ENCODE measurements at places on chromosomes 16 and 17. TPM values are rescaled to one million over a fixed set of nuclear protein-coding genes. Genes with fewer than 3 reads are reported as not detected.

The EVI2A gene
- total RNA-seq: 4.5 TPM

The ACSM3 gene
- total RNA-seq: 0.58 TPM

The TNFRSF13B gene
- total RNA-seq: not detected

The CD300A gene
- under 0.01 TPM for total RNA-seq

The SLC5A2 gene
- under 0.01 TPM for total RNA-seq

The KIF2B gene
- total RNA-seq: not detected

The RNPS1 gene
- 117 TPM for total RNA-seq

The KRTAP2-1 gene
- total RNA-seq: not detected

The EVPL gene
- total RNA-seq: under 0.01 TPM

The COG7 gene
- total RNA-seq: 14.8 TPM

The CDC42EP4 gene
- total RNA-seq: 56.2 TPM

The SLC52A1 gene
- 0.28 TPM for total RNA-seq

The ADAD2 gene
- not detected for total RNA-seq

The PYDC1 gene
- total RNA-seq: not detected

The CTRL gene
- 0.96 TPM for total RNA-seq

The C17orf50 gene
- not detected for total RNA-seq

The ANTKMT gene
- 34.1 TPM for total RNA-seq

The CMTM2 gene
- not detected for total RNA-seq

The MTHFSD gene
- total RNA-seq: 11.3 TPM

The NGFR gene
- 0.28 TPM for total RNA-seq

The FHOD1 gene
- total RNA-seq: 11.8 TPM

The GLIS2 gene
- 1.7 TPM for total RNA-seq

The SCNN1G gene
- total RNA-seq: not detected

The NPIPB8 gene
- 0.19 TPM for total RNA-seq

The HSPB9 gene
- total RNA-seq: not detected

The MARVELD3 gene
- total RNA-seq: not detected

The ABCA9 gene
- total RNA-seq: 17.8 TPM

The ZNF469 gene
- total RNA-seq: 2.8 TPM

The HLF gene
- total RNA-seq: under 0.01 TPM

The METRNL gene
- 65.4 TPM for total RNA-seq

The ABCA8 gene
- total RNA-seq: 123 TPM

The AOC2 gene
- 0.38 TPM for total RNA-seq

The CDH15 gene
- under 0.01 TPM for total RNA-seq

The CXCL16 gene
- 0.58 TPM for total RNA-seq

The DOC2A gene
- total RNA-seq: not detected

The PKMYT1 gene
- 12.8 TPM for total RNA-seq

The ADAP2 gene
- total RNA-seq: 7.9 TPM

The HBZ gene
- total RNA-seq: not detected

The KRTAP1-3 gene
- total RNA-seq: not detected

The RRAD gene
- 5.2 TPM for total RNA-seq

The TMEM238L gene
- total RNA-seq: not detected

The SLC5A10 gene
- total RNA-seq: not detected

The FBXL16 gene
- under 0.01 TPM for total RNA-seq

The KRT25 gene
- total RNA-seq: not detected

The BMERB1 gene
- 43.3 TPM for total RNA-seq
